Activated CD8-positive, alpha-beta T cell treated with anti-CD3 and anti-CD28 coated beads for 36 hours (primary cell): ENCODE measurements at places on chromosomes 1 and 21.
A peak's percentile ranks its signal among the peaks of the same experiment; 100 is the strongest.

DNA sequence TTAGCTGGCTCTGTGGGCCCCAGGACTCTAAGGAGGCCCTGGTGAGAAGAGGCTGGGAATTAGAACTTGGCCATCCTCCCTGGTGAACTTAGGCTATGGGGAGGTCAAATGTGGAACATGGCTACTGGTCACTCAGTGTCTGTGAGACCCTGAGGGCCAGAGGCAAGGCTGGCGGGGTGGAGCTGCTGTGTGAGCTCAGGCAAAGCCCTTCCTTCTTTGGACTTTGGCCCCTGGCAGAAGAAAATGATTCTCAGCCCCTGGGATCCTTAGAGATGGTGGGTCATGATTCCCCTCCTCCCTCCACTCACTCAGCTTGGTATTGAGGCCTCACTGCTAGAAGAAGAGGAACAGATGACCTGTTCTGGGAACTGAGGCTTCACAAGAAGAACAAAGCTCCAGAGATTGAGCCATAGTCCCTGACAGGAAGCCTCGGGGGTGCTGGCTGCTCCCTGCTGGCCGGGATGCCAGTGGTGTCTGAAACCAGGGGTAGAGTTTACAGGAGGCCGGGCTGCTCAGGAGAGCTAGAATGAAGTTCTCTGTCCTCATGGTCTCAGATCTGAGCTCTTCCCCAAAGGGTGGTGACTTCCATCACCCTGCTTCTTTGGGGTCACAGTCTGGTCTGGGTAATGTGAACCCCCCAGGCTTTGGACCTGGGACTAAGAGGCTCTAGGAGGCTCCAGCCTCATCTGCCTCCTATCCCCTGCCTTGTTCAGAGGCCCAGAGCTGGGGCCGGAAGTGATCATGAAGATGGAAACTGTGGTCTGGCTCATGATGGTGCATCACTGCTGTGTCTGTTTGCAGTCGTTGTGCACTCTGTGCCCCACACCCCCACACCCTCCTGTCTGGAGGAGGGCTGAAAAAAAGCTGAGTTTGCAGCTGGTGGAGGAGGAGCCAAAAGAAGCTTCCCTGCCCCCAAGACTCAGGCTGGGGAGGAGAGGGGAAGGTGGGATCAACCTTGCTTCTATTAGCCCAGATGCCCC lies 905 bp downstream of the BTBD19 start:
- H3K27me3 ChIP-seq: no peaks in the 10 kb centered on the region
- peak overlapping the region; percentile 55 for H3K4me3 ChIP-seq
- peak overlapping the region; percentile 99 for H3K27ac ChIP-seq
- peaks cover 32% of the 10 kb centered on the region for H3K36me3 ChIP-seq
- DNase-seq: peak; percentile 97

GRCh38 chr1:147599362-147600118 lies 58.2 kb downstream of the BCL9 start:
- H3K27me3 ChIP-seq: no peaks in the 10 kb centered on the region
- H3K27ac ChIP-seq: peak overlapping the region; percentile 93
- H3K4me3 ChIP-seq: peak overlapping the region; percentile 93
- peaks cover 3% of the 10 kb centered on the region for H3K36me3 ChIP-seq
- H3K4me1 ChIP-seq: peaks cover 32% of the 10 kb centered on the region

- H3K27me3 ChIP-seq: no peaks in the 10 kb centered on the region
- no peak overlapping the region for H3K27ac ChIP-seq
- no peak overlapping the region for H3K4me3 ChIP-seq
- H3K4me1 ChIP-seq: no peaks in the 10 kb centered on the region
- no peaks in the 10 kb centered on the region for H3K36me3 ChIP-seq
Observed at GRCh38 chr1:245261786-245262185, 107.0 kb downstream of the KIF26B start.

DNA sequence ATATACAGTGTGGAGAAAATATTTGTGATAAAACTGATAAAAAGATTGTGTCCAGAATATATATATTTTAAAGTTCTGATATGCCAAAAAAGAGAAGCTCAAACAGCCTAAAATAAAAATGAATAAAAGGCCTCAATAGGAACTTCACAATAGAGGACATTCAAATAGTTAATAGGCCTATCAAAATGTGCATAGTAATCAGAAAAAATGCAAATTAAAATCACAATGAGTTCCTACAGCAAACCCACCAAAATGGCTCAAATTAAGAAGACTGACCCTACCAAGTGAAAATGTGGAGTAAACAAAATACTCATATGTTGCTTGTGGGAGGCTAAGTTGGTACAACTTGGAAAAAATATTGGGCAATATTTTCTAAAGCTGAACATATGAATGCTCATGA lies 57.6 kb upstream of the COG2 start:
- H3K27ac ChIP-seq: no peak overlapping the region
- no peak for DNase-seq
- peaks cover 26% of the 10 kb centered on the region for H3K27me3 ChIP-seq
- H3K4me1 ChIP-seq: no peaks in the 10 kb centered on the region
- H3K4me3 ChIP-seq: no peak overlapping the region

DNA sequence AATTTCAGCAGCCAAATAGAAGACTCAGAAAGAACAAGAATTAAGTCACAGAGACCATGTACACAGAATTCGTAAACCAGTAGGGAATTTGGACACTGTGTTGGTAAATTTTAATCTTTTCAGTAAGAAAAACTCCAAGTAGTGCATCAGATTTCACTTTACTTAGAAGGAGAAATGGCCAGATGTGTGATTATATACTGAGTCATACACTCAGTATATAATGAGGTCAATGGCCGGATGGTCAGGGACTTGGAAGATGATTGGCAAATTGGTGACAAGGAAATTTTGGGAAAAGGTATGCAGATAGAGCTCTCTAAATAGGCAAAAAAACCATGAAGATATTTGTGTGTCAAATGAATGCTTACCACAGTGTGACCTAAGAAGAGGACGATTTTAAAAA lies 399.8 kb upstream of the LRRC7 start:
- H3K4me1 ChIP-seq: no peaks in the 10 kb centered on the region
- no peak overlapping the region for H3K4me3 ChIP-seq

GRCh38 chr1:6106321-6106731 lies 60.6 kb downstream of the KCNAB2 start:
- H3K4me3 ChIP-seq: no peak overlapping the region
- H3K27ac ChIP-seq: no peak overlapping the region
- H3K4me1 ChIP-seq: no peaks in the 10 kb centered on the region
- H3K36me3 ChIP-seq: no peaks in the 10 kb centered on the region
- peaks cover 16% of the 10 kb centered on the region for H3K27me3 ChIP-seq

DNA sequence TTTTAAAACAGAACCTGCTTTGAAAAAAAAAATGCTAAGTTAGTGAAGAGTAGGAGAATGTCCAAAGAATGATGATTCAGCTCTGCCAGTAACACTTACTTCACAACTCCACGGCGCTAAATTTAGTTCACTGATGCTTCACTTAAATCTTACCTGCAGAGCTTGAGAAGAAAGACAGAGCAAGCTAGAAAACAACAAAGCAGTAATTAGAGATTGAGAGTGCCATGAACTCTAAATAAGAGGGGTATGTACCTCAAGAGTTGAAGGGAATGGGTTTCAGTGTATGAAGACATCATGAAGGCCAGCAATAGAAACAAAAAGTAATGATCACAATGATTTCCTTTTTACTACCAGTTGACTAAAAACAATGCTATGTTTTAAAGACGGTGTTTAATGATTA lies 32.8 kb downstream of the EPRS1 start:
- no peaks in the 10 kb centered on the region for H3K27me3 ChIP-seq
- no peak for DNase-seq

DNA sequence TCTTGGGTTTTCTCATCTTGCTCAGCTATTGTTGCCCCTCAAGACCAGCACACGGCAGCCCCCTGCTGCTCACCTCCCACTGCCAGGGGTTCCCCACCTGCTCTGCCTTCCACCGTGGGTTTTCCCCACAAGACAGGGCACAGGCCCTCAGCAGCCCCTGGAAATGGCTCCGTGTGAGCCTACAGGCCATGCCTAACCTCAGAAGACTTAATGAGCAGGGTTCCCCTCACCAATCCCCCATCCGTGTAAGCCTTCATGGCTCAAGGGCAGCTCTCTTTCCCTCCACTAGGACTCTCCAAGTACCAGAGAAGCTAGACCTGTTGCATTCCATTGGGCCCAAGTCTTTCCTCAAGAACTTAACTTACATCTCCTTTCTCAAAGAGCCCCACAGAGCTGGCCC lies 18.4 kb upstream of the RCAN3 start:
- peaks cover 38% of the 10 kb centered on the region for H3K36me3 ChIP-seq
- no peaks in the 10 kb centered on the region for H3K27me3 ChIP-seq
- peak; percentile 54 for DNase-seq

GRCh38 chr1:2143814-2144500 lies 50.6 kb downstream of the FAAP20 start:
- no peak for DNase-seq
- H3K27ac ChIP-seq: no peak overlapping the region
- no peaks in the 10 kb centered on the region for H3K36me3 ChIP-seq
- H3K27me3 ChIP-seq: no peaks in the 10 kb centered on the region

- no peaks in the 10 kb centered on the region for H3K4me1 ChIP-seq
- H3K27me3 ChIP-seq: no peaks in the 10 kb centered on the region
- H3K27ac ChIP-seq: no peak overlapping the region
- DNase-seq: no peak
- H3K4me3 ChIP-seq: no peak overlapping the region
- no peaks in the 10 kb centered on the region for H3K36me3 ChIP-seq
Observed at GRCh38 chr1:165069829-165070228, 286.7 kb downstream of the LMX1A start.

- H3K4me3 ChIP-seq: peak overlapping the region; percentile 73
- peaks cover 8% of the 10 kb centered on the region for H3K4me1 ChIP-seq
- H3K36me3 ChIP-seq: no peaks in the 10 kb centered on the region
- no peak for DNase-seq
Observed at GRCh38 chr1:220527279-220527907, 543 bp upstream of the MARK1 start.
